AG08396 (cell line): ENCODE measurements at places on chromosomes 13 and 19.
A peak's percentile ranks its signal among the peaks of the same experiment; 100 is the strongest.

DNA sequence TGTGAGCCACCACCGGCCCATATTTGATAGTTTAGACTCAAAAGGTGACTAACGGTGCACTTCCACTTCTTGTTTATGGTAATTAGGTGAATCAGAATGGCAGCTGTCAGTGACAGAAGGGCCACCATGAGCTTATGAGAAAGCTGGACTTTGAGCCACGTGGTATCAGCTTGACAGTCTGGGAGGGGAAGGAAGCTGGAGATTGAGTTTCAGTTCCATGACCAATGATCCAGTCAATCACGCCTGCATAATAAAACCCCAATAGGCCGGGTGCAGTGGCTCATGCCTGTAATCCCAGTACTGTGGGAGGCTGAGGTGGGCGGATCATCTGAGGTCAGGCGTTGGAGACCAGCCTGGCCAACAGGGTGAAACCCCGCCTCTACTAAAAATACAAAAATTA, 8.2 kb downstream of the EID2B start:
- DNase-seq: no peak

GRCh38 chr19:34904664-34905527, 21.8 kb upstream of the ZNF30 start:
- DNase-seq: no peak

DNA sequence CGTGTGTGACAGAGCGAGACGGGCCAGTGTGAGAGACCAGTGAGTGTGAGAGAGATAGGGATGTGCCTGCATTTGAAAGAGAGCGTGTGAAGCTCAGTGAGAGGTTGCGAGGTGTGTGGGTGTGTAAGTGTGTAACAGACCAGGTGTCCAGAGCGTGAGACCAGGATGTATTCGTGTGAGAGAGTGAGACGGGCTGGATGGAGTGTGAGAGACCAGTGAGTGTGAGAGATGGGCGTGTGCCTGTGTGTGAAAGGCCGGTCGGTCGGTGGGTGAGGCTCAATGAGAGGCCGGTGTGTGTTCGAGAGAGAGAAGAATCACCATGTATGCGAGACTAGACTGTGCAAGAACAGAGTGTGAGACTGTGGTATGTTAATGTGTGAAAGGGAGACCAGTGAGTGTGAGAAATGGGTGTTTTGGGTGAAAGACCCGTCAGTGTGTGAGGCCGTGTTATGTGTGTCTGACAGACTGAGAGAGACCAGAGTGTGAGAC, 679 bp downstream of the ZNF471 start:
- no peak for DNase-seq

DNA sequence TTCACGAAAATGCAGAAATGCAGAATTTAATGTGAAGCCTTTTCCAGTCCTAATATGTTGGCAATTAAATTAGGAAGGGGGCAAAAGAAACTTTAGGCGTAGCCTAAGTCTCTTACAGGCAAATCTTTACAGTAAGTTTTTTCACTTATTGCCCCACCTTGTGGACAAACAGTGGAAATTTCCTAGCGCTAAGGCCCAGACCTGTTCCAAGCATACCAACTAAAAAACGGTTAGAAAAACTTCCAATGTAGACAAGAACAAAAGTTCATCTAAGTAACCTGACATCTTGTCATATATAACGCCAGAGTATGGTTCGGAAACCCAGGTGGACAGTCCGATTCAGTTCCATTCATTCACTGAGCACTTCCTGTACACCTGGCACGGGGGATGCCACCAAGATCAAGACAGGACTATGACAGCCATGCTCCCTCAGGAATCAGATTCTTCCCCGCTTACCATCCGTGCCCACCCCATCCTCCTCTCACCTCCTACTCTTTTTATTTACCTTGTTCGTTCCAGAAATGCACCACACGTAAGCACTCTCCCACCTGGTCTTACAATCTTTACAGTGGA, 4.9 kb downstream of the ZAR1L start:
- peak; percentile 55 for DNase-seq

DNA sequence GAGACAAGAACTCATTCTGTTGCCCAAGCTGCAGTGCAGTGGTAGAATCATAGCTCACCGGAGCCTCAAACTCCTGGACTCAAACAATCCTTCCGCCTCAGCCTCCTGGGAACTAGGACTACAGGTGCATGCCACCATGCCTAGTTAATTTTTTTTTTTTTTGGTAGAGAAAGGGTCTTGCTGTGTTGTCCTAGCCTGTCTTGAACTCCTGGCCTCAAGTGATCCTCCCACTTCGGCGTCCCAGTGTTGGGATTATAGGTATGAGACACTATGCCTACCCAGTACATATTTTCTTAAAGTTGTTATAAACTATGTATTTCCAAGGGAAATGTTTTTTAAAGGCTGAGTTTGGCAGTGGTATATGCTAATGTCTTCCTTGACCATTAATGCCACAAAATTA, 412.6 kb downstream of the KLF12 start:
- no peak for DNase-seq
